ENCODE measurements at places on chromosomes 1 and 21. TPM values are rescaled to one million over a fixed set of nuclear protein-coding genes. Genes with fewer than 3 reads are reported as not detected.

ZBTB8B gene
- not detected for total RNA-seq

LCE3D gene
- not detected for total RNA-seq

C1orf210 gene
- total RNA-seq, result not detected

SYT11 gene
- total RNA-seq, result 20.9 TPM

CADM3 gene
- total RNA-seq, result not detected

TRNP1 gene
- not detected for total RNA-seq

CELF3 gene
- not detected for total RNA-seq

KRTAP12-2 gene
- not detected for total RNA-seq

LCK gene
- total RNA-seq, result 208 TPM

PSEN2 gene
- total RNA-seq, result 3.3 TPM

CRP gene
- not detected for total RNA-seq

TMEM82 gene
- total RNA-seq, result not detected

SPRR4 gene
- not detected for total RNA-seq

CNR2 gene
- total RNA-seq, result 0.05 TPM

C1QB gene
- not detected for total RNA-seq

KIF21B gene
- total RNA-seq, result 55.9 TPM

FMN2 gene
- not detected for total RNA-seq

PIAS3 gene
- total RNA-seq, result 28.6 TPM

Measured in activated naive CD4-positive, alpha-beta T cell treated with anti-CD3 and anti-CD28 coated beads, Interleukin-2, amount 50 U/mL, for 72 hours (primary cell).